D721Med (cell line): ENCODE measurements at places on chromosomes 4 and X.

GRCh38 chr4:111268769-111269414, 646.0 kb upstream of the PITX2 start:
- DNase-seq: no peak

- DNase-seq: no peak
Measured at GRCh38 chrX:138938003-138938402, 226.5 kb upstream of the FGF13 start.

DNA sequence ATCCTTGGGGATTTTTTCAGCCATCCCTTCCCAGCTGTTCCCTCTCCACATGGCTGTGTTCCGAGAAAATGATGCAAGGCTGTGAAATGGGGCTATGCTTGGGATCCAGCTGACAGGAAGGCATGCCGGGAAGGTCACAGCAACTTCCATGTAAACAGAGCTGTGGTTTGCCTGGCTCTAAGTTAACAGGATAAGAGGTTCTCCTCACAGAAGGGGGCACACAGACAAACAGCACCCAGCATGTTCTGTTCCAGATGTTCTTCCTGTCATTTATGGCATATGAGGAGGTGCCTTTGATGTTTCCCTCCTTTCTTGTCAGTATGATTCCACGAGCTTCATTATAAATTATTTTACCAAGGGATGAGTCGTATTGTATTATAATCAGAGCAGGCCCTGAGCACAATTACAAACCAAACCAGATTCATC, 220.7 kb downstream of the ANTXR2 start:
- no peak for DNase-seq

DNA sequence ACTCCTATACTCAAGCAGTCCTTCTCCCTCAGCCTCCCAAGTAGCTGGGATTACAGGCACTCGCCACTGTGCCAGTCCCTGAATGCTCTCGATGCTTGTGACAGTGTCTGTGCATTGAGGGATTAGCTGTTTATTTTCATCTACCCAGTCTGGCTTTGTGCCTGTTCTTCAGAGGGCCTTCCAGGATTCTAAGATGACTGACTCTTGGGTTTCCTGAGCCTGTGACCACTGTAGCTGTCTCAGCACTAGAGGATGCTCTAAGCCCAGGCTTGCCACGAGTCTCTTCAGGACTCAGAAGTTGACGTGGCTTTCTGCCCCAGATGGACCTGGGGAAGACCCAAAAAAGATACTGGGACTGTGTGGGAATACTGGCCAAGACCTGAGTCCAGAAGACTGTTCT, 201.4 kb downstream of the ARHGAP10 start:
- no peak for DNase-seq

DNA sequence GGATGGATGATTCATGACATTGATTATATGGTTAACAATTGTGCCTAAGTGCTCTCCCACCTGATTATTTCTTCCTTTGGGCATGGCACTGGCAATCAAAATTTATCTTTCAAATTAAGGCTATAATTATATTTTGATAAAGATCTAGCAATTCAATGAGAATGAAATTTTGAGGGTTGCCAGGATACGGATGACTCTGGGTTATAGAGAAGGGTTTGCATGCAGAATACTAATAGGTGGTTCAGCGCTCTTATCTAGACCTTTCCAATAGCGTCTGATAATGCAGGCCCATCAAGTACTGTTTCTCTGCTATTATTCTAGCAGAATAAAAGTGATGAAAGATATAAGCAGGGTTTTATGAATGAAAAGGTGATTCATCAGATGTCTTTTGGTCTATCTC, 74.9 kb upstream of the SCML1 start:
- DNase-seq: no peak

DNA sequence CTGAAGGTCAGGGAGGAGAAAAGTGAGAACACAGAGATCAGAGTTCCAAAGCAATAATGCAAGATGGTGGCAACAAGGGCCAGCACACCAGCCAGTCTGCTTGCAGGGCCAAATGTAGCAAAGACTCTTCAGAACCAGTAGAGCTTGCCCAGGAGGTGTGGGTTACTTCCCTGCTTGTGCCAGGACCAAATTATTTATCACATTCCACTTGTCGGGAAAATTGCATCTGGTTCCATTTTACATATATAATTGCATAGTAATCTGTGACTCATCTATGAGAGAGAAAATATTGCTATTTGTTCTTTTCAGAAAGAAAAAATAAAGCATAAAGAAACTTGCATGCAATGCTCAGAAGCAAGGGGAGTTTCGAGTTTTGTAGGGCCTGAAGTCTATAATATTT, 41.4 kb downstream of the MAML3 start:
- no peak for DNase-seq

- no peak for DNase-seq
Measured at GRCh38 chr4:38670939-38671591, 7.1 kb downstream of the KLF3 start.

GRCh38 chr4:144591401-144591800, 54.6 kb upstream of the HHIP start:
- no peak for DNase-seq

- DNase-seq: no peak
Measured at GRCh38 chrX:110159865-110160264, 157.0 kb downstream of the TMEM164 start.

DNA sequence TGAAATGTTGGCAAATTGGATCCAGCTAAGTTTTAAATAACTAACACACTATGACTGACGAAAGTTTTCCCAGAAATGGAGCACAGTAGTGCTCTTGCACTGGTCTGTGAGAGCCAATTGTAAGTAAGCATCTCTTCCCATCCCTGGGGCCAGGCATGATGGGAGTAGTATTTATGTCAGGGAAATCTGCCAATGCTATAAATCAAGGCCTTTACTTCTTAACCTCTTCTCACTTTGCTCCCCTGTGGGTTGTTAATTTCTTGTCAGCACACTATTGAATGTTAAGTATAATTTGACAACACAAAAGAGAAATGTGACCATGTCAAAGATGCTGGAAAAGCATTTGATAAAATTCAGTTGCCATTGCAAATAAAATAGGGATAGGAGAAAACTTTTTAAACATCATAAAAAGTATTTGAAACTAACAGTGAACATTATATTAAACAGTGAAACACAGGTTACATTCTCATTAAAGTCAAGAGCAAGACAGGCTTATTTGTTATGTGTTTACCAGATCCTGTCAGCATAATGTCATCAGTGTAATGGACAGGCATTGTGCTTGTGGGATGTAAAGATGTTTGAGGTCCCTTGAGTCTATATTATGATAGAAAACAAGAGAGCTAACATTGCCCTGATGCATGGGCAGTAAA, 5.0 kb downstream of the F8A1 start:
- no peak for DNase-seq

DNA sequence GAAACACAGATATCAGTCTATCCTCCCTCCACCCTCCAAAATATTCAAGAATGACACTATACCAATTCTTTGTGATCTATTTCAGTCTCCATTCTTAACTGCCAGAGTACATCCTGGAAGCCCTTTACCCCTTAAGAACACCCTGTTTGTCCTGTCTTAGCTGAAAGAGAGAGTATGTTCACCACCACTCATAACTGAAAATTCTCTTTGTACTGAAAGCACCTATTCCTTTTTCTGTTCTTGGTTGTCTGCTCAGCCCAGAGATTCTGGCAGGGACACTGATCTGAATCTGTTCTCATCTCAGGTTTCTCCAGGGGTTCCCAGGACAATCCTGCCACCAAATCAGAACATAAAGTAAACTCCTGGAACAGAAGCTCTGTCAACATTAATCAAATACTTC, 25.4 kb upstream of the EREG start:
- no peak for DNase-seq

- no peak for DNase-seq
Measured at GRCh38 chrX:115939070-115939469, 231.5 kb upstream of the AGTR2 start.

DNA sequence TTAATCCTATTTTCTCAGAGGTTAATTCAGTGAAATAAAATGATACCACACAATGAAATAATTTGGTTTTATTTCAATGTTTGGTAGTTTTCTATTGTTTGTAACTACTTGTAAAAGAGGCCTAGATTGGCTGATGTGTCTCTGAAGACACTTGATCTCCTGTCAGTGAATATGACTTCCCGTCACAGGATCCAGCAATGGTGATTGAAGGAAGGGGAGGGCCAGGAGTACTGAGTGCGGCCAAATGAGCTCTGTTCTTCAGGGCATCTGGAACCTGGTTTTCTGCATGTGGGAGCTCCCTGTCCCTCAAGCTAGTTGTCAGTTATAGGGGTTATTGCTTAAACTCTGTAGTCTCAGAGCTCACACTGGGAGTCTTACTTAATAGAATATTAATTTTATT, 86.5 kb upstream of the OTUD4 start:
- no peak for DNase-seq

DNA sequence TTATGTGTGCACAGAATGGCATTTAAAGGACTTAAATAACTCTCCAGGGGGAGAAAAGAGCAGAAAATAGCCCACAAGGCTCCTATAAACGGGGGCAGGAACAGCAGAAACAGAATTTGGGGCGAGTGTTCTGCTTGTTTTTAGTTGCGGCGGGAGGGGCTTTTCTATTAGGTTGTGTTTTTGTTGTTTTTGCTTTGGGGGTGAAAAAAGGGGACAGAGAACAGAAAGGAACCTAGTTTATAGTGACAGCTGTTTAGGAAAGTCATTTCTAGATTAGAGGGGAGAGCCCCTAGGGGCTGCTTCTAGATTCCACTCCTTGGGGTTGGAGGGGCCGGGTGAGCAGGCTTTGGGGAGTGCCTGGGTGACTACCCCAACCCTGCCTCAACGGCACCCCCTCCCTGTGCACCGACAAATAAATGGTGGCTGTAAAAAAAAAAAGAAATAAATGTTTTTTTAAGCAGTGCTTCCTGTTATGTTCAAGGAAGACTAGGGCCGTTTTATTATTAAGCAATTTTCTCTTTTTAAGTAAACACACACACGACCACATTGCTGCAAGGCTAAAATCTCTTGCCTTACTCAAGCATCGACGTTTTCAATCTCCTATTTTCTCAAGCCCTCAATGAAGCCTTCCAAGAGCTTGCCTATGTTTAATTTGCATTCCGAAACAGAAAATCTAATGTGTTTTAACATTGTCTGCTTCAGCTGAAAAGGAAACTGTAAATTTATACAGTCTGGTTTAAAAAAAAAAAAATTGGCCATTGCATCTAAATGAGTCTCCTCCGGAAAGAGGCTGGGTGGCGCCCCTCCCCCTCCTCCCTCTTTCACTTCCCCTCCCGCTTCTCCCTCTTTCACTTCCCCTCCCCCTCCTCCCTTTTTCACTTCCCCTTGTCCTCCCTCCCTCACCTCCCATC, 123.3 kb upstream of the TBL1X start:
- DNase-seq: no peak

GRCh38 chrX:131262738-131263679, 26.1 kb downstream of the IGSF1 start:
- no peak for DNase-seq

DNA sequence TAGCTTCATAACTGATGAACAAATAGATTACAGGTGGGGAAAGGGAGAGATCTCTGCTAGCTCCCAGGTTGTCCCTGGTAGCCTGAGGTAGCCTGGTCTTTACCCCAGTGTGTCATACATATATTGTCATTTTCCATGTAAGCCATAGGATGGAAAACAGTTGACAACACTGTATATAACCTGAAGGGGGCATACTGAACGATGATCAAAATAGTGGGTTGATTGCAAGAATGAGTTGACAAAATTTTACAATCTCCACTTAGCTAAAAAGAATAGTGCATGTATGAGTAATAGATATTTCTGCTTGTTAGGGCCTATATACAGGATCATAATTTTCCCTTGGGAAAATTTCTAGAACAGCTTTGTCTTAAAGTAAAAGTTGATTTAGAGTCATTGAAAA, 304.1 kb upstream of the HAND2 start:
- DNase-seq: no peak

GRCh38 chrX:65862638-65863037, 177.2 kb downstream of the VSIG4 start:
- no peak for DNase-seq

- DNase-seq: no peak
Measured at GRCh38 chr4:120198411-120198810, 131.8 kb upstream of the MAD2L1 start.

DNA sequence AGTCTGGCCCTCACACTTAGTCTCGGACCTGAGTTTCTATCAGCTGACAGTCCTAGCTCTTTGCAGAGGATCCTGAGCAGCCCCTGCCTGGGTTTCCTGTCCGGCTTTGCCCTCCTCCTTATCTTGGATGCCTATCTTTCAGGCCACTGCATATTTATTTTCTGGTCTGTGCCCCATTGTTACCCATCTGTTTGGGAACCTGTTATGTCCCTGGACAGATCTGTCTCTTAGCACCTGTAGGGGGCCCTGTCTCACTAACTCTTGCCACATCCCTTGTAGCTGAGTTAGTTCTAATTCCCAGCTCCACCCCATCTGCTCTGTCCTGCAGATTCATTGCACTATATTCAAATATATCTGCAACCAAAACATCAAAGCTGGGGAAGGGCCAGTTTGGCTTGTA, 514.9 kb upstream of the LCORL start:
- no peak for DNase-seq

GRCh38 chrX:11040996-11041395, 70.1 kb upstream of the HCCS start:
- DNase-seq: no peak

GRCh38 chr4:181702864-181703495, 540.2 kb upstream of the TENM3 start:
- DNase-seq: no peak

DNA sequence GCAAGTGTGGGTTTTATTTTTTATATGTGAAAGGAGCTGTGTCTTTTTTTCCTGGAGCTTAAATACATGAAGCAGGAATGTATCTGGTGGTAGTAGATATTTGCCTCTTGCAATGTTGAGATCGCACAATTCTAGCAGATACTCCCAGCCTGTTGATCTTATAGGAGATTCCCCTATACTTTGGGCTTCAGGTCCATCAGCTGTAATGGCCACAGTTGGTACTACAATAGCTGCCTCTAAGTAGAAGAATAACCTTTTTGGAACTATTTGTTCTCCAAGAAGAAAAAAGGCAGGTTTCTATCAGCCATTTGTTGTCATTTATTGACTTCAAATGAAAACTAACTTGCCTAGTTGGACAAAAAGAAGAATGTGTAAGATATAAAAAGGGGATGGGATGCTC, 37.7 kb downstream of the LIMCH1 start:
- no peak for DNase-seq

- no peak for DNase-seq
Measured at GRCh38 chrX:119935215-119935874, 8.2 kb downstream of the NKAP start.

DNA sequence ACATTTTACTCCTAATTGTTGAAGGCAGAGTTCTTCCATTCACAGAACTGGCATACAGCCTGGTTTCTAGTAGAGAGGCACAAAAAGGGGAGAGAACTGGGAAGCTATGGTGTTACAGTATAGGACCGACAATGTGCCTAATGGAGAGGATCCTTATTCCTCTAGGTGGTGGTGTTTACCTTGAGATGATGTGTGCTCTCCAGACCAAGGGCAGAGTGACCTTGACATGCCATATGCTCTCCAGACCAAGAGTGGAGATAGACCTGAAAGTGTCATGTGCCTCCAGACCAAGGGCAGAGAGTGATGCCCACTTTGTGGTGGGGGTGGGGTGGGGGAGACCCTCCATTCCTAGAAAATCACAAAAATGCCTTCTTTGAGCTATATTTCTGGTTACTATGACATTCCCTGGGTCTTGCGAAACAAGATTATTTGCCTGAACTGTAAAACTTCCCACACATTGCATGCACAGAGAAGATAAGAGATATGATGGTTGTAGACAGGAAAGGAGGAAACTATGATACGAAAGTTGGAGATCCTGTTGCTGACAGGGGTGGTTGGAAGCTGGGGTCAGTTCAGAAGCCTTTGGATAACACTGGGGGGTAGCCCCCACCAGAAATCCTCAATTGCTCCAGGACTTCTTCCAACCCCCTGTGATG, 119.7 kb downstream of the TEX13C start:
- DNase-seq: no peak
